ENCODE measurements at places on chromosomes 11 and 22. TPM values are rescaled to one million over a fixed set of nuclear protein-coding genes. Genes with fewer than 3 reads are reported as not detected.

DNA sequence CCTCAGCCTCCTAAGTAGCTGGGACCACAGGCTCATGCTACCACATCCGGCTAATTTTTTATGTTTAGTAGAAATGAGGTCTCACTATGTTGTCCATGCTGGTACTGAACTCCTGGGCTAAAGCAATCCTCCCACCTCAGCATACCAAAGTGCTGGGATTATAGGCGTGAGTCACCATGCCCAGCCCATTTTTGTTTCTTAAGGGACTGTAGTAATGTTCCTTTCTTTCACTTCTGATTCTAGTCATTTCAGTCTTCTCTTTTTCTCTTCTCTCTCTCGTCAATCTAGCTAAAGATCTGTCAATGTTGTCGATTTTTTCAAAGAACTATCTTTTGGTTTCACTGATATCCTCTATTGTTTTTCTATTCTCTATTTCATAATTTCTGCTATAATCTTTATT lies 111.0 kb upstream of the APOA1 start:
- no peak for DNase-seq

DNA sequence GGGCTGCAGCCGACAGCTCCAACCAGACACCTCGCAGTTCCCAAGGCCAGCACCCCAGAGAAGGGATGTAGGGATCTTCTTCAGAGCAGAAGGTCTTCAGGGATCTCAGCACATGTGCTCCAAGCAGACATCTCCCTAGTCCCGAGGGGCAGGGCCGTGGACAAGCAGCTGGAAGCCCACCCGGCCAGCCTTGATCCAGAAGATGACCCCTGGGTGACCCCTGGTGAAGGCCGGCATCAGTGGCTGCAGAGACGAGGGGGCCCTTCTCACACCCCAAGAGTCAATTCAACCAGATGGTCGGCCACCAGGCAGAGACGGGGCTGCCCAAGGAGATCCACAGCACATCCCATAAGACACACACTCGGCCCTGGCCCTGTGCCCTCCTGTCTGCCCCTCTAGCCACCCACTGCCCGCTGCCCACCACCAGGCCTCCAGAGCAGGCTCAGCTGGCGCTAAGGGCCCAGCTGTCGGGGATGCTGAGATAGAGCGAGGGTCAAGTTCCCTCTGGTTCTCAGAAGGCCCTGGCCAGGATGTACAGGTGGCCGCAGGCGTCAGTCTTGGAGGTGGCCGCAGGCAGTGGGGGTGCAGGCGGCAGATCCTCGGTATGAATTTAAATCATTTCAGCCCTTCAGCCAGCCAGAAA lies 168.3 kb downstream of the BRD1 start:
- DNase-seq = no peak

PANX2 gene
- total RNA-seq = 1.6 TPM

CCDC73 gene
- not detected for total RNA-seq

DNA sequence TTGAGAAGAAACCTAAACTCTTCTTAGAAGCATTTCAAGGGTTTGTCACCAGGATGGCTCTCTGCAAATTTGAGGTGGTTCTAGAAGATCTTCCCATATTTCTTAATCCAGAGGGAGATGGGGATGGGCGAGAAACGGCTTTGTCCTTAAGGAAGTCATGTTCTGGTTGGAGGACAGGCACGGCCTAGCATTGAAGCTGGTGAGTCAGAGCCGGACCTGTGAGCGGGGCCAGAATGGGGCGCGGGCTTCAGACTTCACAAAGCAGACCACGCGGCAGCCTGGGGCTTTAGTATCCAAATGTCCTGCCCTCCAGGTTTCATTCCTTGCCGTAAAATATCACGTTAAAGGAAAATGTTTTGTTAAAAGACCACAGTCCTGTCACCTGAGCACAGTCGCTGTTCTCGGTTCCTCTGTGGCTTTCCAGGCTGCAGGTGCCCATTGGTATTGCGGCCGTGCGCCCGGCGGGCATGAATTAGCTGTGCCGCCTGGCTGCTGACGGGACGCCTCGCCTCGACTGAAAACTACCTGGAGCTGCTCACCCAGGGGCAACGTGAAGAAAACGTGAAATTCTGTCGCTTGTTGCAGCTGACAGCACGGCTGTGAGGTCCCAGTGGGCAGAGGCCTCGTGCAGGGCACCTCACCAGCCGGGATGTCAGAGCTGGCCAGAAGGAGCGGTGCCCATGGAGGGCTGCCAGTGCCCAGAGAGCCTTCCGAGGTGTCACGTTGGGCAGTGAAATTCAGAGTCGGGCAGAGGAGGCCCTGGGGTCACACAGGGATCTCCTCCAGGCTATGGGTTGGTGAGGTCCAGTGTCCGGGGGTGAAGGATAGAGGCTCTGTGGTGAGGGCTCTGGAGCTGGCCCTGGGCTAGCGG lies 59.0 kb downstream of the LRP5 start:
- DNase-seq = no peak

DNA sequence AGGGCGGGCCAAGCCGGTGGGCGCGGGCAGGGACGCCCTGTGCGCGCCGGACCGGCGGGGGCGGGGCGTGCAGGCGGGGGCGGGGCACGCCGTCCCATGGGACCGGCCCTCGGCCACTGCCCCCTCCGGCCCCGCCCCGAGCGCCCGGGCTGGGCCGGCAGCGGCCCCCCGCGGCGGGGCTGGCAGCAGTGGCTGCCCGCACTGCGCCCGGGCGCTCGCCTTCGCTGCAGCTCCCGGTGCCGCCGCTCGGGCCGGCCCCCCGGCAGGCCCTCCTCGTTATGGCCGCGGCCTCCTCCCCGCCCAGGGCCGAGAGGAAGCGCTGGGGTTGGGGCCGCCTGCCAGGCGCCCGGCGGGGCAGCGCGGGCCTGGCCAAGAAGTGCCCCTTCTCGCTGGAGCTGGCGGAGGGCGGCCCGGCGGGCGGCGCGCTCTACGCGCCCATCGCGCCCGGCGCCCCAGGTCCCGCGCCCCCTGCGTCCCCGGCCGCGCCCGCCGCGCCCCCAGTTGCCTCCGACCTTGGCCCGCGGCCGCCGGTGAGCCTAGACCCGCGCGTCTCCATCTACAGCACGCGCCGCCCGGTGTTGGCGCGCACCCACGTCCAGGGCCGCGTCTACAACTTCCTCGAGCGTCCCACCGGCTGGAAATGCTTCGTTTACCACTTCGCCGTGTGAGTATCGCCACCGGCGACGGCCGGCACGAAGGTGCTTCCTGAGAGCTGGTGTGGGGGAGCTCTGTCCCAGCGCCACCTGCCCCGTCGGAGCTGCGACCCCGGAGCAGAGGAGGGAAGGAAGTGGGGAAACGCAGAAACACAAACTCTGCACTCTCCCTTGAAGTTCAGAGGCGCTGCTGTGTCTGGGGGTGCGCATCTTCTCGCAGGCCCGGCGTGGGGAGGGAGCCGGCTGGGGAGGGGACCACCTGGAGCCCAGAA lies at the start of gene KCNQ1:
KCNQ1 (plus strand) TSS at position 188 of the 925 bp plus-strand sequence; CDS start at position 279, 91 bp downstream.
- DNase-seq = no peak

DNA sequence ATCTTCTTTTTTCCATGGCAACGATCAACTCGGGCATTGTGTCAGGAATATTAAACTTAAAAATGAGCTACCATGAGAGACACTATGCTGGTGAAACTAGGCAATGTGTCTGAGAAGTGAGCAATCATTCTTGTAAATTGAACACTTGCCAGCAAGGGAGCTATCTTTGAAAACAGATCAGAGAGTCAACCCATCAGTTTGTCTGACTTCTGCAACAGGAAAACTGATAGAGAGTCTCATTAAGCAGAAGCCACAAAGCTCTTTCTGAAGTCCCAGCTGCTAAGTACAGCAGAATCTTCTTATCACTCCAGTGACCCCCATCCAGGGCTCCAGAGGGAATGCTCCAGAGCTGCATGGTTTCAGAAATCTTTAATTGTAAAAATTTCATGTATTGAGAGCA lies 114.7 kb downstream of the MSANTD4 start:
- DNase-seq = no peak

DNA sequence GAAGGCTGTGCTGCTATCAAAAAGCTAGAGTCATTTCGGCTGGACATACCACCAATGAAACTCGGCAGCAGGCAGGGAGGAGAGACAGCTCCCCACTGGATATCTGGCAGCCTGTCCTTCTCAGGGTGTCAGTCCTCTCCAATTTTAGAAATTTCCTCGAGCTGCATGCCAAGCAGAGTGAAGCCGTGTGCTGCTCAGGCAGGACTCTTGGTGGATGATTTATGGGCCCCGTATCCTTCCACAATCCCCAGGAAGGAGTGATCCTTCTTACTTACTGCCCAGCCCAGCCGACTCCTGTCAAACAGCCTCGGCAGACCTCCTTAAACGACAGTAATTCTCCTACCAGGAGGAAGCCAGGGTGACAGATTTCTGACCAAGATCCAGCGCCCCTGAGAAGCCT lies 410.4 kb downstream of the TENM4 start:
- DNase-seq = no peak

GRCh38 chr11:3926458-3927095 lies 71.1 kb downstream of the STIM1 start:
- no peak for DNase-seq

BAIAP2L2 gene
- 4.8 TPM for total RNA-seq

DNA sequence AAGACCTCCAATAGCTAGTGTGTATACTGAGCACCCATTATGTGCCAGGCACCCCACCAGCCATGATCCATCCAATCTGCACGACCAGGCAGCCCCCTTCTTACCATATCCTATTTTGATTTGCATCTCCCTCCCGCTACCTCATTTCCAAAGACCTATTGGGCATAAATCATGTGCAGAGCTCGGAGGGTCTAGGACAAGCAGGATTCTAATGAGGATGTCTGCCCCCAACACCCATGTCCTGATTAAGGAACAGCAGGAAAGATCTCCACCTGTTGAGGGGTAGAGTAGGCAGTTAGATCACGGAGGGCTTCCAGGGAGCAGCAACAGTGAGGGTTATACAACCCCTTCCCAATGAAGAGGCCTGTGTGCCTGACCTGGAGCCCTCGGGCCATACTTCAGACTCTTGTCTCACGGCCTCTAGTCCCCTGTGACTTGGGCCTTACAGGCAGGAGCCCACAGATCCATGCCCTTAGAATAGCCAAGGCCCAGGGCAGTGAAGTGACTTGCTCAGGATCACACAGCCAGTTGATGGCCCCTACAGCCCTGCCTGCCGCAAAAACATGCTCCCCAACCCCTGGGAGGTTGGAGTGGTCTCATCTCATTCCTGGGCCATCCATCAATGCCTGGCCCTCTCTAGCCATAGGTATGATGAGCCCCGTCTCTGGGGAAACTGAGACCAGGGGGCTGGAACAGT lies 3.5 kb downstream of the RAB3IL1 start:
- DNase-seq = no peak

DNA sequence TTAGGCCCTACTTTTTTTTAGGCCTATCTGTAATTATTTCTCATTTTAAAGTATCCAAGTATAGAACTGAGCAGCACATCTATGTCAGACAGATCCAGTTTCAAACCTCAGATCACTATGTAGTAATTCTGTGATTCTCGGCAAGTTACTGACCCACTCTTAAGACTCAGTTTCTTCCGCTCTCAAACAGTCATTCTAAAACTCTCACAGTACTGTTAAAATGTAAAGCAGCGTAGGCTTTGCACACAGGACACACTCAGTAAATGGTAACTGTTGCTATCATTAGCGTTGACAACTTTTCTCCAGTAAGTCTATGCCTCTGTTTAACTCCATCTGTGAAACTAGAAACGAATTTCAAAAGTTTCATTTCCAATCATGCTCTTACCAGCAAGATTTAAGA lies 277.1 kb downstream of the TTC28 start:
- DNase-seq = no peak

DNA sequence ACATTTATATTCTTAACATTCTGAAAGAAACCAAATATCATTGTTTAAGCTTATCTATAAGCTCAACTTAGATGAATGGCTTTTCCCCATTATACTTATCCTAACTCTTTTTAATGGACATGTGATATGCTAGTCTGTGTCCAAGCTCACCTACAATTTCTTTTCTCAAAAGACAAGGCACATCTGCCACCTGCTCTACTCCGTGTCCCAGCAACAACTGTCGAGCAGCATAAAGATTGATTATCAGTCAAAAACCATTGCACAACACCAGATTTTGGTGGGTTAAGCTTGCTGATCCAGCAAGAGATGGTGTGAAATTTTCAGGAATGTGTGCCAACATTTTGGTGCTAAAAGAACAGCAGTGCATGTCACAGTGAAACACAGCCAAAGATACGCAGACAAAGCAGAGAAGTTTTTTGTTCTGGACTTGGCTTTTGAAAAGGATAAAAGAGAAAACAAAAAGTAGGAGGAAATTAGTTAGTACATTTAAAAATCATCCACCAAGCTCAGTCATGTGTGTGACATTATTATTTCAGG lies 65.8 kb downstream of the DCDC1 start:
- DNase-seq = no peak

DDI1 gene
- total RNA-seq = not detected

GRCh38 chr22:41636467-41636866 lies 15.4 kb downstream of the XRCC6 start:
- no peak for DNase-seq

- no peak for DNase-seq
Measured at GRCh38 chr11:124612045-124612444, 817 bp downstream of the PANX3 start.

FAM118B gene
- 16.8 TPM for total RNA-seq

GRCh38 chr11:81644239-81644840 lies 1089.3 kb downstream of the FAM181B start:
- no peak for DNase-seq

GRCh38 chr11:35919244-35919643 lies 24.6 kb upstream of the LDLRAD3 start:
- DNase-seq = no peak

NXPE1 gene
- not detected for total RNA-seq

- no peak for DNase-seq
Measured at GRCh38 chr22:43846966-43847365, 15.3 kb downstream of the SULT4A1 start.

MMP11 gene
- total RNA-seq = 0.34 TPM

DNAJB7 gene
- not detected for total RNA-seq

GRCh38 chr11:47983464-47984397 lies 3.4 kb downstream of the PTPRJ start:
- DNase-seq = no peak

- DNase-seq = no peak
Measured at GRCh38 chr11:69290806-69291205, 3.1 kb upstream of the MYEOV start.

DNA sequence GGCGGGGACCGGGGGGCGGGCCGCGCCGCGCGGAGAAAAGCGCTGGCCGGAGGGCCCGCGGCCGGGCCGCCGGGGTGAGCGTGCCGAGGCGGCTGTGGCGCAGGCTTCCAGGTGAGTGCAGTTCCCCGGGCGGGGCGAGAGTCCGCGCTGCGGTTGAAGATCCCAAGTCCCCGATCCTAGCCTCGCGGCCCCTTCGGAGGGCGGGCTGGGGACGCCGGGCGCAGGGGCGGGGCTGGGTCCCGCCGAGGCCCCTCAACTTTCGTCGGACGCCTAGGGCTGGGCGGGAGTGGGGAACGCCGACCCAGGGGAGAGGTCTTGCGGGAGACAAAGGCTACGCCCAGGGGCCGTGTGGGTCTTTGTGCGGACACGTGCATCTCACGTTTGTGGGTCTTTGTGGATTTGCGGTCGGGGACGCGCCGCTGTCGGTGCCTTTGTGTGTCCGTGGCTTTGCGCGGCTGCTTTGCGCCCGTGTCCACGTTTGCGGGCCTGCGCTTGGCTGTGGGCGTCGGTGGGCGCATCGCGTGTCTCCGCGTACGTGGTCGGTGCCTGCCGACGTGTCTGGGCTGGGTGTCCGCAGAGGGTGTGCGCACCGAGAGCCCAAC lies at the start of gene TSKU:
TSKU (plus strand) TSS at position 63 of the 602 bp plus-strand sequence. CDS start 12,261 bp downstream, outside the sequence.
- no peak for DNase-seq

ZNF214 gene
- 0.40 TPM for total RNA-seq

Measured in esophagus squamous epithelium (tissue), 5 donors.